ENCODE measurements at places on chromosomes 5 and 9. TPM values are rescaled to one million over a fixed set of nuclear protein-coding genes. Genes with fewer than 3 reads are reported as not detected.

DMRTA1 gene
- 1.5 TPM for total RNA-seq

GRCh38 chr5:99179206-99179605 is 250.4 kb upstream of the CHD1 start:
- DNase-seq = no peak

- no peak for DNase-seq
Measured at GRCh38 chr5:132281856-132282614, 12.2 kb upstream of the SLC22A4 start.

GRCh38 chr5:37945446-37945845 is 105.6 kb upstream of the GDNF start:
- DNase-seq = no peak

DNA sequence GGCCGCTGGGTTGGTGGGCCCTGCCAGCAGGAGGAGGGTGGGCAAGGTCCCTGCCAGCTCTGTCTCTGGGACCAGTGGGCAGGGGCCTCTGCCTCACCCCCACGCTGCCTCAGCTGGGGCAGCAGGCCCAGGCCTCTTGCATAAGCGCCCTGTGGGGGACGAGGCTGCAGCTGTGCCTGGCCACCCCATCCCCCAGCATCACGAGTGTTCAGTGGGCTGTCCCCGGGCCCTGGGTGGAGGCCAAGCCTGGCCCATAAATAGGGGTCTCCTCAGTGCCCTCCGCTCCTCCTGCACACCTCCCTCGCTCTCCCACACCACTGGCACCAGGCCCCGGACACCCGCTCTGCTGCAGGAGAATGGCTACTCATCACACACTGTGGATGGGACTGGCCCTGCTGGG is at the start of gene PTGDS:
Gene PTGDS (plus strand): TSS at position 282 of the 400 bp plus-strand sequence. CDS start 75 bp downstream, at position 357.
- DNase-seq = no peak

GRCh38 chr5:166992874-166993722 is 1298.3 kb upstream of the WWC1 start:
- no peak for DNase-seq

Data from PC-3 (cell line).